ENCODE measurements at places on chromosomes 7 and 10. TPM values are rescaled to one million over a fixed set of nuclear protein-coding genes. Genes with fewer than 3 reads are reported as not detected.

Gene ITPRID1
- not detected for polyA plus RNA-seq

Gene GATA3
- polyA plus RNA-seq = 1.9 TPM

Gene FAM241B
- polyA plus RNA-seq = 45.0 TPM

Gene ADAM8
- polyA plus RNA-seq = 4.9 TPM

Gene ANKRD61
- 0.74 TPM for polyA plus RNA-seq

Gene TFR2
- 16.9 TPM for polyA plus RNA-seq

Gene TMEM270
- not detected for polyA plus RNA-seq

Gene ICA1
- 27.7 TPM for polyA plus RNA-seq

Gene OR2A12
- not detected for polyA plus RNA-seq

Gene DKK1
- polyA plus RNA-seq = 8.6 TPM

Gene NPY4R
- 0.24 TPM for polyA plus RNA-seq

Gene LRRC61
- 38.6 TPM for polyA plus RNA-seq

Gene DMBT1
- polyA plus RNA-seq = 0.18 TPM

Gene STN1
- 12.7 TPM for polyA plus RNA-seq

Gene XPNPEP1
- 80.6 TPM for polyA plus RNA-seq

Gene AOAH
- 5.3 TPM for polyA plus RNA-seq

Gene MYL10
- polyA plus RNA-seq = 0.44 TPM

Gene ZNF467
- 11.6 TPM for polyA plus RNA-seq

Gene FAM25C
- polyA plus RNA-seq = not detected

Gene FXYD4
- not detected for polyA plus RNA-seq

Gene CALY
- 230 TPM for polyA plus RNA-seq

Gene CPA2
- 0.21 TPM for polyA plus RNA-seq

Gene RPEL1
- 0.32 TPM for polyA plus RNA-seq

Gene CREM
- polyA plus RNA-seq = 42.2 TPM

Gene CALCR
- polyA plus RNA-seq = 1.1 TPM

Gene TMEM273
- polyA plus RNA-seq = 3.5 TPM

Gene RSPH10B
- 3.9 TPM for polyA plus RNA-seq

Gene KEL
- polyA plus RNA-seq = 1.6 TPM

Gene ZNF107
- 6.5 TPM for polyA plus RNA-seq

Gene CYP2C19
- polyA plus RNA-seq = not detected

Gene OR2A42
- 0.11 TPM for polyA plus RNA-seq

Gene GIMAP2
- polyA plus RNA-seq = 7.3 TPM

Gene SP8
- polyA plus RNA-seq = 3.5 TPM

Gene RTKN2
- polyA plus RNA-seq = 13.0 TPM

Gene ASIC3
- 18.0 TPM for polyA plus RNA-seq

Gene VAX1
- polyA plus RNA-seq = not detected

Gene RAB19
- not detected for polyA plus RNA-seq

Gene EN2
- 0.06 TPM for polyA plus RNA-seq
